ENCODE measurements at places on chromosomes 11 and 22. TPM values are rescaled to one million over a fixed set of nuclear protein-coding genes. Genes with fewer than 3 reads are reported as not detected.

The MYOD1 gene
- not detected for total RNA-seq

The CCDC73 gene
- total RNA-seq = not detected

The TRIM68 gene
- 8.6 TPM for total RNA-seq

The OR52A1 gene
- not detected for total RNA-seq
